CD4-positive, alpha-beta T cell (primary cell): ENCODE measurements at places on chromosomes 3 and 15. TPM values are rescaled to one million over a fixed set of nuclear protein-coding genes. Genes with fewer than 3 reads are reported as not detected.

Gene ISL2
- not detected for total RNA-seq

Gene ILDR1
- total RNA-seq = not detected

Gene FRMD5
- total RNA-seq = not detected

Gene DAZL
- total RNA-seq = not detected

Gene FHIT
- 86.0 TPM for total RNA-seq

Gene IL17RE
- total RNA-seq = 1.4 TPM

Gene SI
- not detected for total RNA-seq

Gene GOLGA6A
- 0.42 TPM for total RNA-seq
